Bronchial epithelial cell (primary cell): ENCODE measurements at places on chromosomes 6 and 20.

- no peak for DNase-seq
These were observed 2.6 kb downstream of the NFKBIE start for GRCh38 chr6:44262467-44263353.

- peak; percentile 51 for DNase-seq
These were observed 144.8 kb upstream of the LAMA2 start for GRCh38 chr6:128738112-128738511.

DNA sequence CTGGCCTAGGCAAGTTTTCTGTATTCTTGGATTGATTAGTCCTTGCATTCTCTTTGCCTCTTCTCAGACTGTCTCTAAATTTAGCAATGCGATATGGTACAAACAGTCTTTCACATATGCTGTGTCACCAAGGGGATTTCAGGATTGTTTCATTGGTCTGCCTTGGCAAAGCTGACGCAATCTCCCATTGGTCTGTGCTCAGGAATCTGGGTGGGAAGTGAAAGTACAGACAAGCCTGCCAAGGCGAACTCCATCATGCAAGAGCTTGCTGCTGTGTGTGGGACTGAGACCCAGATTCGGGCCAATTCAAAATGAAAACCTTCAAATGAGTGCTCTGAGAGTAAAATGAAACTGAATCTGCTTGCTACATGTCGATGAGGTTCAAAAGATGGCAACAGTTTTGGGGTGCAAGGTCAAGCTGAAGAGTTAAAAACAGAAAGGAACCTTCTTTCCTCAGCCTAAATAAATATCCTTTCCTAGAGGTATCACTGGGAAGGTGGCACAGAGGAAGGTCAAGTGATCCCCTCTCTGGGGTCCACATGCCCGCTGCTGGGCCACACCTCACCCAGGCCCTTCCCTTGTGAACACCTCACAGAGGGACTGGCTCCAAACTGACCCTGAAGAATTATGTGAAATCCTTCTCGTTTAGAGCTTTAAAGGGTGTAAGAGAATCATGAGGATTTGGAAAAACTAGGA lies 198.8 kb upstream of the PREP start:
- peak; percentile 100 for DNase-seq

DNA sequence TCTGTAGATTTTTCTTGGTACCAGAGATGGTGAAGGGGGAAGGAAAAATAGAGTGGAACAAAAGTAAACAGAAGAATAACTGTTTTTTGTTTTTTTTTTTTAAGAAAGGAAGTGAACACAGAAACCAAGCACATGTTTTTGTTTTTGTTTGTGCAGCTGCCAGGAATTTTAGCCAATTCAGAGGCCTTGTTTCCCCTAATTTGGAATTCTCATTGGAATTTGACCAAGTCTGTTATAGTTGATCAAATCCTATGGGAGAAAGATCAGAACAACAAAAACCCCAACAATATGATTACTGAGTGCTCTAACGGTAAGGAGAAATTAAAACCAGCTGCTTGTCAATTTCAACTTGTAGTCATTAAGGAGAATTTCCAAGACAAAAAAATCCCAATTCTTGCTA lies 18.2 kb upstream of the IL22RA2 start:
- no peak for DNase-seq

DNA sequence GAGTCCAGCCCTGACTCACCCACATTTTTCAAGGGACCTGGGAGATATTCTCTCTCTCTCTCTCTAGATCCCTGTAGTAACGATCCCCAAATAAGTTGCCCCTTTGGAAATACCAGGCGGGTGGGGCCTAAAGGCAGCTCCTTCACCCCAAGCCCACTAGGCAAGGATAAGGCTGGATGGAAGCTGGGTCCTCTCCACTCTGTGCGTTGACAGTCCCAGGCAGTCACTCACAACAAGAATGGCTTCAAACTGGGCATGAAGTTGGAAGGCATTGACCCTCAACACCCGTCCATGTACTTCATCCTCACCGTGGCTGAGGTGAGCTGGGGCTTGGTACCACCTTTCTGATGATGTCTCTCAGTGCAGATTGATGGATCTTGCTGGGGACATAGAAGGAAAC lies 21.6 kb downstream of the L3MBTL1 start:
- no peak for DNase-seq

GRCh38 chr20:61803915-61804751 lies 261.5 kb downstream of the TAF4 start:
- no peak for DNase-seq

- DNase-seq = no peak
These were observed 216.7 kb upstream of the SLC35B3 start for GRCh38 chr6:8651998-8652397.

GRCh38 chr6:168577496-168577895 lies 136.5 kb downstream of the SMOC2 start:
- DNase-seq = no peak

- peak; percentile 80 for DNase-seq
These were observed 154.0 kb downstream of the KIF16B start for GRCh38 chr20:16419138-16419715.

- no peak for DNase-seq
These were observed at the start of gene FNDC11 for GRCh38 chr20:63553933-63554290. Gene FNDC11, plus strand, starts transcription at chr20:63554159. Its CDS starts 1,505 bp downstream, at chr20:63555664.

- DNase-seq = peak; percentile 67
These were observed 160.2 kb upstream of the FOXA2 start for GRCh38 chr20:22744341-22745193.

- DNase-seq = no peak
These were observed 56.1 kb downstream of the SAMD5 start for GRCh38 chr6:147564556-147564955.

DNA sequence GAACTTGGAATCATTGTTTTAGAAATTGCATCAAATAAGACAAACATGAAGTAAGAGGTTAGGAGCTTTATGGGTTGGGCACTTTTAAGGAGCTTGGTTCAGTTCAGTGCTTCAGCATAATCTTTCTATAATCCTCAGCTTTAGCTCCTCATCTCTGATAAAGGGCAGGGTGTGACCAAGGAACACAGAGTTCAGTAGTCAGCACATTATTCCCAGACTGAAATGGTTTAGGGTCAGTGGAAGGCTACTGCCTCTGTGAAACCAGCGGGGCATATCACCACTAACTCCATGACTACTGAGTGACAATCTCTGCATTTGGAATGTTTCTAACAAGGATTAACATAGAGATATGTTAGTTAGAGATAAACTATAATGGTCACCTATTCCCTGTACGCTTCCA lies 36.9 kb downstream of the CRYBG1 start:
- DNase-seq = no peak

DNA sequence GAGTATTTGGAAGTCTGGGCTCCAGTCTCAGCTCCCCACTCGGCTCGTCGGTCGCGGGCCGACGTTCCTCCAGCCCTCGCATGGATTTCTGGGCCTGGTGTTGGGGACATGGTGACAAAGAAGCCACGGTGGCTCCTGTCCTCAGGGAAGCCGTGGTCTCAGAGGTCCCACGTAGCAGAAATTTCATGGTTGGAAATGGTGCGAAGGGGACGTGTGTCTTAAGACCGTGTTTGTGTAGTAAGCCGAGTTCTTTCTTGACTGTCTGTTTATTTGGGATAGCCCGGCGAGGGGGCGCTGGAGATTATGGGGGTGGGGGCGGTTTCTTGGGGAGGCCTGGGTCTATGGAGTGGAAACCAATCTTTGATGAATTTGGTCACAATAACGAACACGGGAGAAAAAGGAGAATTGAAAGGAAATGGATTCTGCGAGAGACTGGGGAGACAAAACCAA lies 23.5 kb upstream of the MAP3K7 start:
- DNase-seq = no peak

GRCh38 chr6:31659649-31660380 lies 763 bp downstream of the C6orf47 start:
- peak; percentile 56 for DNase-seq

DNA sequence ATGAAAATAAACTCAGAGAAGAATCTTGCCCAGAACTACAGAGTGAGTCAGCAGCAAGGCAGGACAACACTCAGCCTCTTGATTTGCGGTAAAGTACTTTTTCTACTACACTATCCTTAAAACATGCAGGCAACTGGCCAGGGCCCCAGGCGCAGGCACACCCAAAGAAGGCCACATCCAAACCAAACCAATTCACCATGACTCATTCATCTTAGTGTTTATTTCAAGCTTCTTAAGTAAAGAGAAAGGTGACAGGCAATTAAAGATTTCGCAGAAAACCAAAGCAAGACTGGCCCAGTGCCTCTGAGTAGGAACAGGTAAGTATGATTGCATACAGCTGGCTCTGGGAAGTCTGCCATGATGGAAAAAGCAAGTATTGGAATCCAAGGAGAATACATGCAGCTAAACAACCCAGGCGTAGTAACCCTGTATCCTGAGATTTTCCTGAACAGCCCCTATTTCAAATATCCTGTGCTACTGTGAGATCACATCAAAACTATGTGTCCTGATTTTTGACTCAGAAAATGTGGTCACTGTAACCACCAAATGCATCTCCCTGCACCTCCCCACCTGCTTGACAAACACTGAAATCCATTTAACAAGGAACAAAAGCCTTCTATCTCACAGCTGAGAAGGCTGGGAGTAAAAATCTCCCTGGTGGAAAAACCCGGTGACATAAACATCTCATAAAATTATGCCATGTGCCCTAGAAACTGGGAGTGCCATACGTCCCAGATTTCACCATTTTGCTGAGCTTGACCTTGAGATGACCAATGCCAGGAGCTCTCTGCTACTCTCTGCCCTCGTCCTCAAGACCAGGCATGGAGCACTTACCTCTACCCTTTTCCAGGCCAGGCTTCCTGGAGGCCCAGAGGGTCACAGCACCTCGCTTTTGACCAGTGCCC lies 12.4 kb downstream of the WFDC3 start:
- DNase-seq = peak; percentile 99

DNA sequence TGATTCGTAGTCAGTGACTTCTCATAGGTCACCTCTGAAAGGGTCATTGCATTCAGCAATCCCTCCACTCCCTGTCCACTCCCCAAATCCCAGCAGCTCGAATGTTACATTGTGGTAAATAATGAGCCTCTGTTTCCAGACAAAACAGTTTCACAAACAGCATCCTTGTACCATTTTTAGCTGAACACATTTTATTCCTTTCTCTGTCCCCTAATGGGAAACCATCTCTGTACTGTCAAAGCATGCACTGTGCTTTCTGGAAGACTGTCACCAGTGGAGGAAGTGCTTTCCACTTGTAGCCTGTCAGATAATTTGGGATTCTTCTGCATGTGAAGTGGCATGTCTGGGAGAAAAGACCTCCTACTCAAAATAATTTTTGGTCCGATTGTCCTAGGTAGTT lies 82.0 kb downstream of the SLC35F1 start:
- DNase-seq = no peak

GRCh38 chr6:167779993-167780655 lies 46.6 kb upstream of the AFDN start:
- no peak for DNase-seq

- DNase-seq = no peak
These were observed 126.9 kb upstream of the FAM83B start for GRCh38 chr6:54719633-54720032.

DNA sequence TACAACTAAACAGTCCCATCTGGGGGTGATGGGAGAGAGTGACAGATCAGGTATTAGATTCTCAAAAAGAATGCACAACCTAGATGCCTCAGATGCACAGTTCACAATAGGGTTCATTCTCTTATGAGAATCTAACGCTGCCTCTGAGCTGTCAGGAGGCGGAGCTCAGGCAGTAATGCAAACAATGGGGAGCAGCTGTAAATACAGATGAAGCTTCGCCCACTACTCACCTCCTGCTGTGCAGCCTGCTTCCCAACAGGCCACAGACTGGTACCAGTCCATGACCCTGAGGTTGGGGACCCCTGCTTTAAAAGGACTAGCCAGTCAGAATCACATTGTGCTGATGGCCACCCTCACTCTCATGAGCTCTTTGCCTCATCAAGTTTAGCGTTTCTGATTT lies 247.0 kb upstream of the KCNQ5 start:
- no peak for DNase-seq

DNA sequence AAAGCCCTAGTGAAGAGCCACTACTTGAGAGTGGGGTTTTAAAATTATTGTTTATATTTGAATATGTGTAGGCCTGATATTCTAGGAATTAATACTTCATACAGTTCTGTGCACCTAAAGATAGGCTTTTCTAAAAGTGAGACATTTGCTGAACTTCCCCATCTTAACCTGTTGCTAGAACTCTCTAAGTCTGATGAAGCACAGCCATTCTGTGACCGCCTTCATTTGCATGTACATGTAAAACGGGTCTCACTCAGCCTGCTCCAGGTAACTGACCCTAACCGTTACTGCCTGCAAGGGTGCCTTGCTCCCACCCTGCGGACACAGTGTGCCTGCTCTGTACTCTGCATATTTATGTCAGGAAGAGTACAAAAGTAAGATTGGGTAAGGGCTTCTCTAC lies 44.3 kb upstream of the IRF4 start:
- DNase-seq = no peak

- DNase-seq = no peak
These were observed 445.0 kb downstream of the HACE1 start for GRCh38 chr6:104414723-104415122.

DNA sequence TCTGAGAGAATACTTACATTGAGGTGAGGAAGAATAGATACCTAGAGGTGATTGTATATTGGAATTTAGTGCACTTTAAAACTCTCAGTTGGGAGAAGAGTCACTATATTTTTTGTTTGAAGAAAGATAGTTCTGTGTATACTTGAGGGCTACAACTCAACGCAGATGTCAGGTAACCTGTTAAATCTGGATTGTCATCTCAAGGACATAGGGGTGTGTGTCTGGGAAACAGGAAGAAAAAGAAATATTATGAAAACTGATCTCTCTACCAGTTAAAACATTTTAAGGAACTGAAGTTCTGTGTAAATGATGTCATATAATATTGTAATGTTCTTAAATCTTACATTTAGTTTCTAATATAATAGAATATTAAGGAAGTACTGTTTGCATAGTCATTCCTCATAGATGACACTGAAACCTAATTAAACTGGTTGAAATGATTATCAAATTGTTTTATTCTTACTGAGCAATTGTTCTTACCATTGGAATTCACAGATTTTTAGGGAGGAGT lies 86.2 kb downstream of the SMAP1 start:
- no peak for DNase-seq

- no peak for DNase-seq
These were observed 246.6 kb upstream of the BTBD3 start for GRCh38 chr20:11671015-11671511.

- peak; percentile 92 for DNase-seq
These were observed 20.4 kb upstream of the RAB23 start for GRCh38 chr6:57242505-57242904.

DNA sequence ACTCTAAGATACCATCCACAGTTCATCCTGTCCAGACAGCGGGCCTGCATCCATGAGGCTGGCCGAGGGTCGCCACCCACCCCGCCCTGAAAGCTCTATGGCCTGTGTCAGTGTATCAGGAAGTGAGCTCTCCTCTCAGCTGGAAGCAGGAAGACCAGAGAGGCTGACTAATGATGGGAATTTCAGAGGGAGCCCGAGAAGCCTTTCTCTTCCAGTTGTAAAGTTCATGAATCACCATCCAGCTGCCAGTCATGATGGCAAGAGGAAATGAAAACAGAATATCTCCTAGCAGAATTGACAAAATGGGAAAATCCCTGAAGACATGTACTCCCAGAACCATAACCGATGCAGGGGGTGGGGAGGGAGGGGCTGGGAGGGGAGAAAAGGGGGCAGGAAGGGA lies 109.6 kb upstream of the RPS6KA2 start:
- DNase-seq = peak; percentile 87

DNA sequence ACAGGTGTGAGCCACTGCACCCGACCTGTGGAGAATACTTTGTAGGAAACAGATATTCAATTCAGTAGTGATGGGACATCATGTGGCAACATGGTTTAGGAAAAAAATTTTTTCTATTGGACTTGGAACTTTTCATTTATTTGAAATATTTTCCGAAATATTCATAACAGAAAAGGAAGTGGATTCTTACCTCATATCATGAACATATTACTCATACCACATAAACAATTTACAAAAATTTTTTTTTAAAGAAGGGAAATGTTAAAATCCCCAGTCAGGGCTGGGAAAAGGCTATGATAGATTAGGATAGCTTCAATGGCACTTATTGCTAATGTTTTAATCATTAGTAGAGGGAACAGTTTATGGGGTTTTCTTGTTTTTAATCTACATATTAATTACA lies 6.8 kb upstream of the ALDH8A1 start:
- DNase-seq = no peak
